ENCODE measurements at places on chromosomes 4 and X. TPM values are rescaled to one million over a fixed set of nuclear protein-coding genes. Genes with fewer than 3 reads are reported as not detected.

- no peak for DNase-seq
Measured at GRCh38 chr4:99927566-99927965, 18.9 kb downstream of the DNAJB14 start.

DNA sequence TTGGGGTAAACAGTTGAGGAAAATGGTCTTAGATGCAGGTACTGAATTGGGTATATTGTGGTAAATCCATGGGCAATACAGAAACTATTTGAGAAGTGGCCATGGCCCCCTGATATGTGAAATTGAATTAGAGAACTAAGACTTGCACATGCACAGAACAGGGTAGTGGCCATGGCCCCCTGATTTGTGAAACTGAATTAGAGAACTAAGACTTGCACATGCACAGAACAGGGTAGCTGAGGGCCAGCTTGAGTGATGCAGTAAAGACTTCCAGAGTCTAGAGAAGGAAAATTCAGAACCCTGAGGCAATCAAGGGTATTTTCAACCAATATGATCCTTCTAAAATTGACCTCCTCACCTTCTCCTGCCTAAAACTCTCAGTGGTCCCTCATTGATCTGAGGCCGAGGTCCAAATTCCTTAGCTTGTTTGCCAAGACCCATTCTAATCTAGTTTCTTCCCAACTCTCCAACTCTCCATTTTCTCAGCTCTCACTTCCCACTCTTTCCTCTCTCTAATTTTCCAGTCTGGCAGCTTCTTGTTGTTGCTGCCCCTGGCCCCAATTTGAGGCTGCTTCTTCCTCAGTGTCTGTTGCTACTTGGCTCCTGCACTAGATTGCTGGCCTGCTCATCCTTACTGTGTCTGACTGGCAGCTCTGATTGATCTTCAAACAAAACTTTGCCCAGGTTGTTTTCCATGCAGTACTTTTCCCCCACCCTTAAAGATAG lies 72.4 kb downstream of the FRAS1 start:
- no peak for DNase-seq

GRCh38 chr4:79049840-79050540 lies 110.8 kb upstream of the PAQR3 start:
- DNase-seq, result no peak

GRCh38 chr4:109801099-109801789 lies 555 bp downstream of the CFI start:
- DNase-seq, result no peak

DNA sequence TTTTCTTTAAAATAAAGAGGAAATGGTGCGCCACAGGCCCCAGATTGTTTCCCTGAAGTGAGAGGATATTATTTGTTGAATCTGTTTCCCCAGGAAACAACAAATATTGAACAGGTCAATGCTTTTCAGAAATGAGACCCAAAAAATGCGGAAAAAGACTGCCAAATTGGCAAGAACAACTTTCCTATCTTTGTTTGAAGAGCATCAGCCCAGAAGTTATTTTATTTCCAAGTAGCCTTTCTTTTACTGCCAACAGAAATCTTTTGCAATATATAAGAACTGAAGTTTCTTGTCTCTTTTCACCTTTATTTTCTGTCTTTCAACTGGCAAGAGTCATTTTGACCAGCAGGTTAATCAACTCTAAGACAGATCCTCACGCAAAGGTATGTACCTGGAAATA lies at the start of gene SMR3A:
Gene SMR3A, plus strand, starts transcription at position 301 of the 400 bp plus-strand sequence. CDS start 1,356 bp downstream, outside the sequence.
- DNase-seq, result no peak

GRCh38 chrX:13985697-13986435 lies 43.8 kb downstream of the GEMIN8 start:
- no peak for DNase-seq

Gene RAP1GDS1
- 35.6 TPM for polyA plus RNA-seq

Gene NAP1L3
- polyA plus RNA-seq, result 25.4 TPM

- DNase-seq, result peak; percentile 23
Measured at GRCh38 chrX:10677490-10677889, 57.1 kb upstream of the MID1 start.

DNA sequence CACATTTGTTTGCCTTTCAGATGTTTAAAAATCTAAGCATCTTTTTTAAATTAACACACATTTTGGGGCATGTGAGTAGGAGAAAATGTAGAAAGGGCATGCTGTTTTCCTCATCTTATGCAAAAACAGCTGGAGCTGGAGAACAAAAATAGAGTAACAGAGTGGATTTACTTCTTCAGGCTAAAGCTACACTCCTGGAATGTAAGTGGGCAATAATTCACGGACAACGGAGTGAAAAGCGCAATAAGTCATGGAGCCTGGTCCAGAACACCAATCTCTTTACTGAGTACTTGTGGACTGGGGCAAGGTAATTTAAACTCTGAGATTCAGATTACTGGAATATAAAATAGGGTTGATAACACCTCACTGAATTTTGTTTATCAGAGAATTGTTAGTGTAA lies 1018.8 kb upstream of the HS3ST1 start:
- DNase-seq, result peak; percentile 0

Gene CITED1
- polyA plus RNA-seq, result 0.48 TPM

GRCh38 chr4:151358266-151358665 lies 32.9 kb upstream of the SH3D19 start:
- DNase-seq, result no peak

Gene SLIT2
- 154 TPM for polyA plus RNA-seq

DNA sequence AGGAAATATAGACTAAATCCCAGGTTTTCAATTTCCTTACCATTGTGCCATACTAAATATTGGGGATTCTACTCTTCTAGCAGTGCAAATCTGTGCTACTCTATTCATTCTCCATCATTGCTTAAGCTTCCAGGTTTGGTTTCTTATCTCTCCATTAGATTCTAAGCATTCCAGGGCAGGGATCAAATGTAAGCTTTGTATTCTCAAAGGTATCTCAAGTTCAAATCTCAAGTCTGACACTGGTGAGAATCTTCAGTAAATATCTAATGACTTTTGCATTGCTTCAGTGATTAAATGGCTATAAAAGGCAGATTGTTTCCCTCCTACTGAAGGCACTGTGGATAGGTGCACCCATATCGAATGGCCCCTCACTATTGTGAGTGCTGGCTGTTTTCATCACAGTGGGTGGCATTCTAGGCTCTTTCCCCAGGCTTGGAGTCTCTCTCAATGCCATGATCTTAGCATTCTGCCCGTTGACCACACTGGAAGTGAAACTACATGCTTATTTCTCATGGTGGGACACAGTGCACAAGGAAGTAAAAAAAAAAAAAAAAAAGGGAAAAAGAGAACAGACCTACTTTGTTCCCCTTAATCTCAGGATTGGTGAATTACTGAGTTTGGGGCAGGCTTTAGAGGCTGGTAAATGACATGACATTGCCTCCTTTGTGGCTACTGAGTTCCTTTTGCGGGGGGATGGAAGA lies 28.7 kb downstream of the FAM9C start:
- no peak for DNase-seq

- DNase-seq, result no peak
Measured at GRCh38 chr4:78613522-78614321, 62.2 kb downstream of the ANXA3 start.

DNA sequence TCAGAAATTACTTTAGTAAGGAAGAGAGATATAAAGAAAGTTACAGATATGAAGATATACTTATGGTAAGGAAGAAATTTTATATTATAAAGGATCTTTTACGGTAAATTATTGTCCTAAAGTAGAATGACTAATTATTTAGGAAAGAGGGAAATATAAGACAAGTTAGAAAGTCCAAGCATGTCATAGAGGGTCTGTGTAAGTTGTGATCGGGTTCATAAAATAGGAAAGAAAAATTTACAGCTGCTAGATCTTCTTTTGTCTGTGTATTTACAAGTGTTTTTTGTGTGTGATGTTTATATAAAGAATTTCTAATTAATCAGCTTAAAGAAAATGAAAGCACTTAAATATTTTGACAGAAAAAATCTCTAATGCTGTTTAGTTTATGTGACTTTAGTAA lies 1054.9 kb upstream of the DIAPH2 start:
- no peak for DNase-seq

GRCh38 chrX:50978920-50979682 lies 68.6 kb downstream of the BMP15 start:
- no peak for DNase-seq

Gene SPANXC
- polyA plus RNA-seq, result not detected

- DNase-seq, result no peak
Measured at GRCh38 chr4:183846951-183847350, 58.2 kb upstream of the STOX2 start.
